ENCODE measurements at places on chromosomes 7 and 10.
A peak's percentile ranks its signal among the peaks of the same experiment; 100 is the strongest.

DNA sequence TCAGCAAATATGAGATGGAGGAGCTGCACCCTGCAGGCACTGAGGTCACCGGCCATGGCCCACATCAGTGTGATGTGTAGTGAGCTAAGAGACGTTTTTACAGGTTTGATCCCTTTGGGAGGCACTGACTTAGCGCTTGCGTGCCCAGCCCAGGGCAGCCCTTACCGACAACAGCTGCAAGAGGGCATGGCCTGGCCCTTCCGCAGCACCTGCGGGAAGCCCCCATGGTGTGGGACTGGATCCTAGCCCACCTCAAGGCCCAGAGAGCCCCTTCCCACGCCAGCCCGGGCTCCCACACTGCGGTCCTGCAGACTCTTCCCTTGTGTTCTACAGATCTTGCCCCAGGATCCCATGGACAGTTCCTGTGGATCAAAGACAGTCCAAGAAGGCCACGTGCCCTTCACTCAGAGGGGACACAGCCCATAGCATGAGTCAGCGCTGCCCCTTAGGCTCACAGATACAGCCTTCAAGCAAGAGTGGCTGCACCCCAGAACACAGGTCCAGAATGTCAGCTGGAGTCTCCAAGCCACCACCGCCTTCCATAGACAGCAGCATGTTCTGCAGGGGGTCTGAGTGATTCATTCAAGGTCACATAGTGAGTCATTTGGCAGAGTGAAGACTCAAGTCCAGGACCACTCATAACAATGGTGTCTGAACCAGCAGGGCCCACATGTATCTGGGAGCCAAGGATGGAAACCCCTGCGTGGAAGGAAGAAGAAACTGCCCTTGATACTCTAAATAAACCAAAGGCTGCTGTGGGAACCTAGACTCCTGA is 25.4 kb downstream of the TLL2 start:
- DNase-seq = peak; percentile 33

- peak; percentile 35 for DNase-seq
These were observed 11.8 kb downstream of the PRLHR start for GRCh38 chr10:118583611-118584010.

DNA sequence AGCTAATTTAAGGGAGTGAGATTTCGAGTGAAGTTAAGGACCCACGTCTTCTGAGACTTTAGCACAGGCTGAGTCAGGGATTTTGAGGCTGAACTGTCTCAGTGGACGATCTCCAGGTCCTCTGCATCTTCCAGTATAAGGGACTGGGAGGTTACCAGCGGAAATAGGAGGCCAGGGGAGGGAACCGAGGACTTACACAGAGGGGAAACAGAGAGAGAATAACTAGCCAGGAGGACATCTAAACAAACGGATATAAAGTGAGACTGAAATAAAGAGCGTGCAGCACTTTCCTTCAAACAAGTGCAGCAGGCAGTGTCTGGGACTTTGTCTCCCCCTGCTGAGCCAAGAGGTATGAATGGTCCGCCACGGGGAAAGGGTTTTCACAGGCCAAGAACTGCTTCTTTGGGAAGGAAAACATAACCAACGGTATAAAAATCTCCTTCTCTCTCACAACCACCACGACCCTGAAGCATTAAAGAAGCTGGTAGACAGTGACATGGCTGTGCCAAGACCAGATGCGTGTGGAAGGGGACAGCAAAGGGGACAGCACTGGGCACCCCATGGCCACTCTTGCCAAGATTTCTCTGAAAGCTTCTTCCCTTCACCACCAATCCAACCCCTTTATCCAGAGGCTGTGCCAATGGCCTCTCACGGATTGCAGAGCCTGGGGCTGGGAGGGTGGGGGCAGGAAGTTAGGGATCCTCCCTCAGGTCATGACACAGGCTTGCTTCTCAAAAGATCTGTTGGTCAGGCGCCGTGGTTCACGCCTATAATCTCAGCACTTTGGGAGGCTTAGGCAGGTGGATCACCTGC is 72.0 kb downstream of the SLC37A3 start:
- peak; percentile 63 for DNase-seq

DNA sequence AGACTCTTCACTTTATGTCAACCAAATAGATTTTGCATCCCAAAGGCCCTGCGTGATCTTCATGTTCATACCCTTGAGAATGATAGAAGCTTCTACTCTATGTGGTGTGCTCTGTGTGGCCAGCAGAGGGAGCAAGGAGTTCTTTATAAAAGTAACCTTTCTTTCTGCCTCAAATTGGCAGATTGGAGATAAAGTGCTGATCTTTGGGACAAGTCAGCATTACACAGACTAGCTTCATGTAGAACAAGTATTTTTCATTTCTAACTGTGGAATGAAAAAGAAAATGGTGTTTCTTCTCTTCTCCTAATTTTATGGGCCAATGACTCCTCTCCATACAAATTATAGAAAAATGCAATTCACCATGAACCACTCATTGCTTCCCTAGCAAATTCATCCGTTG is 1214.1 kb downstream of the SORCS1 start:
- DNase-seq = peak; percentile 60

DNA sequence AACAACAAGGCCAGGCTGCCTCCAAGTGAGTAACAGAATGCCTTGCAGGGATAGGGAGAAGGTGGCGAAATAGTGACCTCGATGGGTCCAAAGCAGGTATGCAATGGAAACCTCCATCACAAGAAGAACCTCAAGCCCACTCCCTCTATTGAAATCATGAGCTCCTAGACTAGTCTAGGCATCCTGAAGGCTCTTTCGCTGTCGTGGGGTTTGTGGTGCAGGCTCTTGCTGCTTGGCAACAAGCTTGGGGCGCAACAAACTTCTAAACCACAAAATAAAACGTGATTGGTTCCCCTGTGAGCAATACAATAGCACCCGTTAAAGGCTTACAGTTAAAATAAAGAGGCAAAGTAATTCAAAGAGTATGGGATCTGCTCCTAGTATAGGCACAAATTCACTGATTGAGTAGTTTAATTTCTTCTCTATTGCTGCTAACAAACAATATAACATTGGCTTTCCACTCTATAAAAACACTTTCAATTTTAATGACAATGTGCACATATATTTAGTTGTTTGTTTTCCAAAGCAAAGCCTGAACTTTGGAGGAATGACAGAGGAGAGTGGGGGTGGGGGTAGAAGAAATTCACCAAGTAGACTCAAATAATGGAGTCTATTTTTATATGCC is 64.1 kb downstream of the C10orf67 start:
- no peak for DNase-seq

DNA sequence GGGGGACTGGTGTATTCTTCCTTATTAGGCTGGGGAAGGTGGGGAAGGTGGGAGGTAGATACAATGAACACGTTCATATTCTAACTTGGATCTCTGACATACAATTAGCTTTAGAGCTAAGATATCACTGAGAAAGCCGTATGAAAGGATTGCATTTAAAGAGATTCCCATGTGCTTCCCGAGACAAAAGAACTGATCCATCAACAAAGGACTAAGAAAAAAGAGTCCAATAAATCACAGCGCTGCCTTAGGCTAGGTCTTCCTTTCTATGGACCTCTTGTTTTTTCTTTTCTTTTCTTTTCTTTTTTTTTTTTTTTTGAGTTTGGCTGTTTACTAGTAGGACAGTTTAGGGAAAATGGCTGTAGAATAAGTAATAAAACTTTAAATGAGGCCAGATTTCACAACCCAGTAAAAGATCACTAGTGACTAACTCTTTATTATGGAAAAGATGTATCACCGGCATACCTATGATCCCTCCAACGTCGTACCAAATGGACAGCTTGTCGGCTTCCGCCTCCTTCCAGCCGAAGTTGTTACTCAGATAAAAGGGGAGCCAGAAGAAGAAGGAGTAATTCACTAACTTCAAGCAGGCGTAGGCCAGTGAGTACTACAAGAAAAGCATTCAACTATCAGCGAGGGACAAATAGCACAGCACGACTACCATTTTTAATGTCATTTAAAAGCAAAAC is 50.0 kb downstream of the SLC37A3 start:
- peak; percentile 10 for DNase-seq

DNA sequence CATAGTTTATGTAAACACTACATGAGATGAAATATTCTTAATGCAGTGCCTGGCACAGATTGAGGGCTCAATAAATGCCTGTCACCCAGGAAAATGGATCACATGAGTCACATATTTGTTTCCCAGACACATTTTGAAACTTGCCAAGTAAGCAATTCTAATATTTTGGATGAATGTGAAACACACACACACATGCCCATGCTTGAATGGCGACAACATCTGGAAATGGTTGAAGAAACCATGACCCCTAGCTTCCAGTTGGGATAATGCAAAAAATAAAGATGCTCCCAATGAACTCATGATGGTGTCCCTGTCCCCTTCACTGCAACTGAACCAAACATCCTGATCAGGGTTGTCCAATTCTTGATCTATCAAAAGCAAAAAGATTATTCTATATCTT is 797.3 kb downstream of the XPNPEP1 start:
- peak; percentile 10 for DNase-seq

DNA sequence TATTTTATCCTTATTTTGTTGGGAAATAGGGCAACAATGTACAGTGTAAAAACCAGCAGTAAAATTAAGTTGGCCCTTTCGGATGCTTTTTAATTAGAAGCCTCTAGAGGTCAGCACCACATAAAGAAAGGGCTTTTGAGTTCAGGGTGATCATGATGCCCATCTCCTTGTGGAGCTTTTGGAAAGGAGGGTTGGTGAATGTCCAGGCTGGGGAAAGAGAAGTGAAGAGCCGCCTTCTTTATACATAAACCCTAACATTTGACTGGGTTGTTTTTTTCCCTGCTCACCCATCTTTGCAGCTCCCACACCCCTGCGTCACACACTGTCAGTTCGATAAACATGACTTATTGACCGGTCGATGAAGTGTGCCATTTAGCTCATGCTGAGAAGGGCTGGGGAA is 29.8 kb downstream of the MTURN start:
- peak; percentile 83 for DNase-seq

GRCh38 chr10:132146271-132146671 is 40.5 kb upstream of the DPYSL4 start:
- DNase-seq = no peak

DNA sequence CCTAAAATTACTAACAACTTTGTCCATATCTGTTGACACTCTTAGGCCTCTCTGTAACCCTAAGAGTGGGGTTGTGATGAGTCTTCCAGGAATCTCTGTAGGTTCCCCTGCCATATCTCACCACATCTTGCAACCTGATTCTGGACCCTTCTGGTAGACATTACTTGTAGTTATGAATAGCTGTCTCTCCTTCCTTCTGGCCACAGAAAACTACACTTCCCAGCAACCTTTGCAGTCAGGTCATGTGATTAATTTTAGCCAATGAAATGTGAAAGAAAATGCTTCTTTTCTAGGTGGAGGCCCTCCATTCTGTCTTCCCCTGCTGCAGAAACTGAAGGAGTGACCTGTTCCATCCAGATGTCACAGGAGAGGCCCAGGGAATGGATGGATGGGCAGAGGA is 147.6 kb upstream of the AOAH start:
- peak; percentile 4 for DNase-seq

DNA sequence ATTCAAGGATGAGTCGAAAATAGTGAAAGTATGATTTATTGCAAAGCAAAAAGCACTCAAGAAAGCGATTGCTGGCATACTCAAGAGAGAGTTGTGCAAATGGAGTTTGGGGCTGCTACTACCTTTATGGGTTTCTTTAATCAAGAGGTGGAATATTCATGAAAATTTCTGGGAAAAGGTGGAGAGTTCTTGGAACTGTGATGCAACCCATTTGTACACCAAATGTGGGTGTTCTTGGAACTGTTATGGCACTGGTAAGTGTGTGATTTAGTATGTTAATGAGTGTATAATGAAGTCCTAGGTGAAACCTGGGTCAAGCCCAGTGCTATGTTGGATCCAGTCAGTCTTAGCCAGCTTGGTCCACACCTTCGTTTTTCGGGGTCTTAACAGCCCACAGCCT is 3.4 kb upstream of the VOPP1 start:
- DNase-seq = no peak

GRCh38 chr7:37657816-37658215 is 25.8 kb upstream of the GPR141 start:
- no peak for DNase-seq

DNA sequence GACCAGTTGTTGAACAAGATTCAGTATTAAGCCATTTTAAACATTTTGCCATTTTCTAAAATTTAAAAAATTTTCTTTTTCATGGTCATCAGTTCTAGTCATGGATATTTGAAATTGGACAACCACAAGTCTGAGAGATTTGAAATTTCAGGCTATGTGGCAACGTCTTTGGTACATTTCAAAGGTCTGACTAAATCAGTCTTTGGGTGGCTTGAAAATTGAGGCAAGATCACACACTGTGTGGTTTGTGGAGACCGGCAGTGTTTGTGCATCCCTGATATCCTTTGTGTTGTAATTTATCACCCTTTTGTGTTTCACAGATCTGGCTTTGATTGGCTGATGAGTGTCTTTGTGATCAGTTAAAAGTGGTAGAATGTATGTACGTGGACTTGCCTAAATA is 35.7 kb downstream of the CCAR1 start:
- no peak for DNase-seq

- no peak for DNase-seq
These were observed 2.1 kb upstream of the CFAP46 start for GRCh38 chr10:132944510-132944909.

DNA sequence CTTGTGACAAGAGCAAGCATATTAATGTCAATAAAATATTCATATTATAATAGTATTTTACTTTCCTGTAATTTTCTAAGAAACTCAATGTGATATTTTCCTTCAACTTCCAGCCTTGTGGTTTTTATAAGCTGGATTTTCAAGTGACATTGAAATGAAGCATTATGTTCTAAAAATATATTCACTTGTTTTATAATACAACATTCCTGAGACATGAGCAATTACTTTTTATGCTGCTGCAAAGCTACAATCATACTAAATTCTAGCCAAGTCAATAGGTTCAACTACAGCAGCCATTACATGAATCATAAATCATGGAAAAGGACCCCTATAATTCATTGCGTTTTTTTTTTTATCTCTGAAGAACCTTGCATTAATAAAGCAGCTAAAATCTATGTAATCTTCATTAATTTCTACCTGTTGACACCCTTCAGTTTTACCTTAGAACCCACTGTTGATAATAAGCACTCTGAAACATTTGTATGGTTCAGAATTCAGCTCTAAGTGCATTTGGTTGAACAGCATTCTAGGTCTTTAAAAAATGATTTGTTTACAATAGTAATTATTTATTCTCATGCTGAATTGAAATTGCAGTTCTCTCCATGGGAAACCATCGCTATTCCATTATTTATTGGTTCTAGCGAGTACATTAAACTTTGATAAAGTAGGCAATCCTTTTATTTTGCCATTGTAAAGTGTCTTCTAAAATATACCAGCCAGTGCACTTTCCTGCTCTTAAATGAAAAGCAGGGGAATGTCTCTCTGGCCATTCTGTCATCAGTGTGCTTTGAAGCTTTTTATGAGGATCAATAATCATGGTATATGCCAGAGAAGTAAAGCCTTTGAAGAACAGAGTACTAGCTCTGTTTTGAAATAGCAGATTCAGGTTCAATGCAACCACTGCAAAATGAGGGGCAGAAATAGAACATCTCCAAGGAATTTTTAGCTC is 132.6 kb downstream of the GNAT3 start:
- DNase-seq = peak; percentile 84
